ENCODE measurements at places on chromosomes 5 and 9.

DNA sequence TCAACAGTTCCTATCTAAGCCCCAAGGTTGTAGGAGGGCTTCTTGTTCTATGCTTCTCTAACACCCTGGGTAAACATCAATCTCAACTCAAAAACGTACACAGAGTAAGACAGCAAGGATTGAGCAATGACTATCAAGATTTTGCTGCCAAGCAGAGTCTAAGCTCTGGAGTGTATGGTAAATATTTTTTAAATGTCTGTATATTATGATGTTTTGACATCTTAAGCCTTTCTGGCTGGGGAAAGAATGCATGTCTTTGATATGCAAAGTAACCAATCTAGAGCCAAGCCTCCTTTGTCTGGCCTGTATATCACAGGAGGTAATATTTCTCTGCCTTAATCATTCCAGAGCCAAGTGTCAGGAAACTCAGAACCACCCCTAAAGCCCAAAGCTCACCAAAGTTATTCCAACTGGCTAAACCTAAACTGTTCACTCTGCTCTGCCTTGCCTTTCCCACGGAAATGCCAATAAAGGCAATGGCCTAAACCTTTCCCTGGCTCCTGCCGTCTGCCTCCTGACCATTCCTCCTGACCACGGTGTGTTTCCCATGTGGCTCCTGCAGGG is 45.2 kb downstream of the YIPF5 start:
- no peak for DNase-seq

DNA sequence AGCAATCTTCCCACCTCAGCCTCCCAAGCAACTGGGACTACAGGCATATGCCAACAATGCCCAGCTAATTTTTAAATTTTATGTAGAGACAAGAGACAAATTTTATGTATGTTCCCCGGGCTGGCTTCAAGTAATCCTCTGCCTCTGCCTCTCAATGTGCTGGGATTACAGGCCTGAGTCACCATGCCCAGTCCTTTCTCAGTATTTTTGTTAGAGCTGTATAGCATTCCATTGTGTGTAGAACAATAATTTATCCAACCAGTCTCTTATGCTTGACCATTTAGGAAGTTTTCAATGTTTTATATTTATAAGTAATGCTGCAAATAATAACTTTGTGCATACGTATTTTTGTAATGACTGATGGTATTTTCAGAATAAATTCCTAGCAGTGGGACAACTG is 38.9 kb upstream of the CTXN3 start:
- no peak for DNase-seq

GRCh38 chr9:28389411-28389810 is 816.1 kb upstream of the C9orf72 start:
- no peak for DNase-seq

GRCh38 chr9:278651-279050 is 64.0 kb downstream of the DOCK8 start:
- no peak for DNase-seq

DNA sequence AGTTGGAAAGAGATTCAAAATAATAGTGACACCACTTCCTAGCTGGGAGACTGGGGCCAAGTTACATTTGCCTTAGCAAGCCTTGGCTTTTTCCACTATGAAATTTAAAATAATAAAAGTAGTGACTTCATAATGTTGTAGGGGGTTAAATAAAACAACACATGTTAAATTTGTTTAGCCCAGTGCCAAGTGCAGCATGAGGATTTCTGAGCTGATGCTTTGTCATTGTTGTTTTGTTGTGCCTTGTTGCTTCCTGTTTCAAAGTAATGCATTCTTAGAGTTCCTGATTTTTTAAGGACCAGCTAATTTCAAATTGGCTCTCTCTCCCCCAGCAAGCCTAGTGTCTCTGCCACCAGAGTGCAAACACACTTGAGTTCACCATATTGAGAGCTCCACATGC is 270.7 kb upstream of the PAPPA start:
- no peak for DNase-seq

DNA sequence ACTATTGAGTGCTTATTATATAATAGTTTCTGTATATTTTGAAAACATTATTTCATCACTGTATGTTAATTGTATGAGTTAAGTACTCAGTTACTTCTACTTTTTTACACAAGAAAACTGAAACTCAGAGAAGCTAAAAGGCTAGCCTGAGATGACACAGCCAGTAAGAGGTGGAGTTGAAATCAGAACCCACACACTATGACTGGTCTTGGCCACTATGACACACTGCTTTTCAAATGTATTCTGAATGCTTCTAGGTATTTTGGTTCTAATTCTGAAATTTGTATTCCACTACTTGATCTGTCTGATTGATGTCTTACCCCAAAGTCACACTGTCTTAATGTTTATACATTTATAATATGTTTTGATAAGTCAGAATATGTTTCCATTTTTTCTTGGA is 181.8 kb downstream of the ZDHHC21 start:
- no peak for DNase-seq

DNA sequence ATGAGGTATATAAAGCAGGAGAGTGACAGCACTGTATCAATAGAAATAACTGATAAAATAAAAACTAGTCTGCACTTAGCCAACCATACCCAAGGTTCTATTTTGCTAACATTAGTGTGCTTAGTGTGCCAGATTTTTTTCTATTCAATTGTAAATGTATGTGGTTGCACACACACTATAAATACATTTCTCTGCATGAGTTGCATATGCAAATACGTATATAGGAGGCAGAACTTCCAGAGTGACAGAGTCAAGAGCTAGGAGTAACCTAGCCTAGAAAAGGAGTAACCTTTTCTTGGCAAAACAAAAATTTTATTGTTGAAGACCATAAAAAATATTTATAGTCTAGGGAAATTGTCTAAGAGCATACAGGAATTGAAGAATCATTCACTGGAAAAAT is 461.6 kb downstream of the GABRG2 start:
- DNase-seq: no peak

DNA sequence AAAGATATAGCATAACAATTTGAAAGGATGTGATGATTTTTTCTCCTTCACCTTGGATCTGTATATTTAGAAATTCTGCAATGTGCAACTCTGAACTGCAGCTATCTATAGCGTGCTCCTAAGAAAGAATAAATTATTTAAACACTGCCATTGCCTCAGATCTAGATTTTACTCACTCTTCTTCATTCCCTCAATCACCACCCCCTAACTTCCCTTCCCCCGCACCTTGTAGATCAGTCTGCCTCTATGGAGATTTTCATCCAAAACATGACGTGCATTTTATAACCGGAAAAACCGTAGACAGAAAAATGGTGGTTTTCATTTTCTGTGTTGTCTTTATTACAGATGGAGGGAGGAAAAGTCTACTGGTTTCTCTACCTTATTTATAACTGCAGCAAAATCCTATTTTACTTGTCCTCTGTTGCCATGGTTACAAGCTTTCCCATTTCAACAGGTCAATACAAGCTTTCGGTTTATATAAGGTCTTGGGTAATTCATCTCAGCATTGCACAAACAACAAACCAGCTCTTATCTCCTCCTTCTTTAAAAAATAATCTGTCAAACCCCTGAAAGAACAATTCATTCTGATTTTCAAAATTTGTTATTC is 480.0 kb downstream of the TAF11L14 start:
- DNase-seq: no peak
